Activated CD8-positive, alpha-beta memory T cell treated with anti-CD3 and anti-CD28 coated beads for 1 hour (primary cell): ENCODE measurements at places on chromosomes 5 and 9.

GRCh38 chr5:85671223-85671970, 946.3 kb upstream of the COX7C start:
- DNase-seq = no peak

GRCh38 chr9:33105504-33105903, 29.0 kb upstream of the SMU1 start:
- DNase-seq = no peak

DNA sequence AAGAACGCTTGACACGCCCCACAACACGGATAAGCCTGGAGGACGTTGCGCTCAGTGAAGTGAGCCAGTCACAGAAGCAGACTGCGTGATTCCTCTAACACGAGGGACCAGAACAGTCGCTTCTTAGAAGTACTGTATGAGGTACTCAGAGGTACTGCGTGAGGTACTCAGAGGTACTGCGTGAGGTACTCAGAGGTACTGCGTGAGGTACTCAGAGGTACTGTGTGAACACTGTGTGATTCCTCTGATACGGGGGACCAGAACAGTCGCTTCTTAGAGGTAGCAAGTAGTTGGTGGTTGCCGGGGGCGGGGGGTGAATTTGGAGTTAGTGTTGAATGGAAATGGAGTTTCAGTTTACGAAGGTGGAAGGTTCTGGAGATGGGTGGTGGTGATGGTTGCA, 5.8 kb downstream of the NDUFS6 start:
- DNase-seq = no peak

DNA sequence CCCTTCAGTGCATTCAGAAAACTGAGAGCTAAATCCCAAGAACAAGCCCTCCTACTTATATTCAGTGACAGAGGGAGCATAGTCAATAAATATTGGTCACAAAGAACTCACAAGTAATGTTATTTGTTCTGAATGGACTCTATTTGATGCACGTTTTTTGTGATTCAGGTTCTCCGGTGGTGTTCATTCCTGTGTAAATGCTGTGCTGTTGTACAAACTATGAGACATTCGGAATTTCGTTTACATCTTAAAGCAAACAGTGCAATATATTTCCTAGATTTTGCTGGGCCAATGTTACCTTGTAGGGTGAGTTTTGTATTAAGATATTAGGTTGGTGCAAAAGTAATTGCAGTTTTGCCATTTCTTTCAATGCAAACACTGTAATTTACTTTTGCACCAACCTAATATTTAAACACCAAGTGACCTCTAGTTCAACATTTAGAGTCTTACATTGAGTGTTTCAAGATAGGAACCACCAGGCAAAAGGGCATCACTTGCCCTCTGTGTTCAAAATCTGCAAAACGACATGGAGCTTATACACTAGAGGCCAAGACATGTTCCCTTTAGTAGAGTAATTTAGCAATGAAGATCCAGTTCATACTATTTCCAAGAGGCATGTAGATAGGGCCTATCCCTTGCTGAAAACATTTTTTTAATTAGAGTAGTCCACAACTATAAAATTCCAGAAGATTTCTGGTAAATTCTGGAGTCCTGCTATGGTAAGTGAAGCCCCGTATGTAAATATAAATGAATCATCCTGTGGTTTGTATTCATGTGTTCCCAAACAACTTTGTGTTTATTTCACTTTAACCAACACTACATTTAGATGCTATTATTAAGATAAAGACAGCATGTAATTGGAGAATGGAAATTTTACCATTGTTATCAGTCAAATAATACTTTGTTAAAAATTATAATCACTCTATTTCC, 444.0 kb upstream of the PTGER4 start:
- DNase-seq = no peak

DNA sequence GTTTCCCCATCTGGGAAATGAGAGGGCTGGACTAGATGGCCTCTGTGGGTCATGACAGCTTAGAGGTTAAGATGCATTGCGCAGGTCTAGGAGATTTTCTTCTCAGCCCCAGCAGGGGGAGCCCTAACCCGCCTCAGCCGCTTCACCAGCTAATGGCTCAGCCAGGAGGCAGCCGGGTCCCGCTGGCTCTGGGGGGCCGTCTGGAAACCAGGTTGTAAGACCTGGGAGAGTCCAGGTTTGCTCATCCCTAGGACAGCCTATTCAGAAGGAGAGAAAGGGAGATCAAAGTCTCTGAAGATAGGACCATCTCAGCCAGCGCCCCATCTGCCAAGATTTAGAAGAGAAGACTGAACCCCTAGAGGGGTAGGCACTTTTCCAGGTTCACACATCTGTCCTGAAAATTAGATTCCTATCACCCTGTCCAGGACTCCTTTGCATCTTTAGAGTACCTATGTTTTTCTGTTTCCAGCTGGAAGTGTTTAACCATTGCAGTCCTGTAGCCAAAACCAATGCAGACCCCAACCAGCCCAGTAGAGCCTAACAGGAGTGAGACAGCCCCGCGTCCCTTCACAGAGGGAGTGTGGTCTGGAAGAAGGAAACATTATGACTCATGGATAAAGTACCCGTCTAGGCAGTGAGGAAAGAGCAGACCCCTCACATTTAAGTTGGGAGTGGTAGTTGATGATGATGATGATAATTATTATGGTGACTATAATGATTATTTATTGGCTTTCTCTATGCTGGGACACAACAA, 27.5 kb downstream of the SPARC start:
- peak; percentile 21 for DNase-seq

DNA sequence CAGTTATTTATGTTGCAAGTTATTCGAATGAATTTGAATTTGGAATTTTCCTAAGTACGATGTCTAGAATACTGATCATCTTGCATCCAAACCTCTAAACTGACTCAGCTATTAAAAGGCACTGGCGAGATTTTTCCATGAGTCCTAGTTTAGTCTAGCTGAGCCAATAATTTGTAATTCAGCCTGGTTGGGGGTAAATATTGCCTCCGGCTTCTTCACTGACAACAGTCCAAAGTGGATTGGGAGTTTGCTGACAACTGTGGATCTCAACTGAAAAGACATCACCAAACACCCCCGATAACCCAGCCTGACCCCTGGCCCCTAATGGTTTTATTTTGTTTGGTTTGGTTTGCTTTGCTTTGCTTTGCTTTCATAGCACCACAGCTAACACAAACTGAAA, 189.8 kb upstream of the DAPK1 start:
- no peak for DNase-seq

- no peak for DNase-seq
Measured at GRCh38 chr9:2418619-2419018, 203.0 kb upstream of the VLDLR start.

DNA sequence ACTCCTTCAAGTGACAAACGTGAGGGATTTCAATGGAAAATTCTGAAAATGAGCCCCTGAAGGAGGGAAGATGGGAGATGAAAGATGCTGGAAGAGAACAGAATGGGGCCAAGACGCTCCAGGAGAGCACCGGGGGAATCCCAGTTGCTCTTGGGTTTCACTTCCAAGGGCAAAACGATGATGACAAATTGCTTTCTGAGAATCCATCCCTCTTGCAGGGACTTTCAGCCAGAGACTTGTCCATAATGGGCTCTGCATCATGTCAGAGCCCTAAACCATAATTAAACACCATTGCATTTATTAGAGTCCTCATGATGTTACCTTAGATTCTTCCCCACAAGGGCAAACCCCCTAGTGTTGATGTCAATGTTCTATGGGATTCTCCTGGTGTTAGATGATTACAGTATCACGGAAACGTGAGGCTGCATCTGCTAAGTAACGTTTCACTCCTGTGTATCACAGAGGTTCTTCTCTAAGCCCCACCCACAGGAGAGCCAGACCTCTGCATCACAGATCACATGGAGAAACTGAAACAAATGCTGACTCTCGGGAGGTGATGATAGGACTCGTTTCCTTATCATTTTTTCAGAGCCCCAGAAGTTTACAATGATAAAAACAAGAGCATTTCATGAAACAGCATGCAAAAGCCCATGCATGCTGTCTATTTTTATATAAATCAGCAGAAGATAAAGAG, 114.4 kb downstream of the TENT4A start:
- DNase-seq = no peak

DNA sequence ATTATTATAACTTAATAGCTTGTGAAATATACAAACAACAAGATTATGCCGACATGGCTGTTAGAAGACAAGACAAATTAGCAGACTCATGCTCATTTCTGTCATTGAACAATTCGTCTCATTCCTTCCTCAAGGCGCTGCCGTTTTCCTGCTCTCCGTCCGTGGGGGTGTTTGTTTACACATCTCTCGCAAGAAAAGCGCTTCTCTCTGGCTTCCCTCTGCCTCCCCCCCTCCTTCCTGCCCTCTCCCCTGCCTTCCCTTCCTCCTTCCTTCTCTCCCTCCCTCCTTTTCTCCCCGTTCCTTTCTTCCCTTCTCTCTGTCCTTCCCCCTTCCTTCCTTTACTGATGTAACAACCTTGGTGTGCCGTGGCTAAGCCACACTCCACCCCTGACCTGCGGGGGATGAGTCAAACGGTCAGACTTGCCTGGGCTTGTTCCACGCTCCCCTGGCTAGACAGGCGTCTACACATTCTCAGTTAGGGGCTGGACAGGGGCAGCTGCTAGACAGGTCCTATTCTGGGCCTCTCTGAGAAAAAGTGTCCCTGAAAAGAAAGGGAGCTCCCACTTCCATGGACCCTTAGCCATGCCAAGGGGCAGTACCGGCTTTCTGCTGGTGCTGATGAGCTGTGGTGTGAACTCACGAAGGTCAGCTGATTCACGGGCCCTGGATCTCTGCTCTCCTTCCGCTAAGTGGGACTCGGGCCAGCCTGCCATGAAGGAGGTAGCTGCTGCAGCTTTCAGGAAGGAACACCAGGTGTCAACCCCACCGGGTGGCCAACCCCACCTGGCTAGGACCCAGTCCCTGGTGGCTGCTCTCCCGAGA, 32.0 kb upstream of the SPTLC1 start:
- DNase-seq = no peak

DNA sequence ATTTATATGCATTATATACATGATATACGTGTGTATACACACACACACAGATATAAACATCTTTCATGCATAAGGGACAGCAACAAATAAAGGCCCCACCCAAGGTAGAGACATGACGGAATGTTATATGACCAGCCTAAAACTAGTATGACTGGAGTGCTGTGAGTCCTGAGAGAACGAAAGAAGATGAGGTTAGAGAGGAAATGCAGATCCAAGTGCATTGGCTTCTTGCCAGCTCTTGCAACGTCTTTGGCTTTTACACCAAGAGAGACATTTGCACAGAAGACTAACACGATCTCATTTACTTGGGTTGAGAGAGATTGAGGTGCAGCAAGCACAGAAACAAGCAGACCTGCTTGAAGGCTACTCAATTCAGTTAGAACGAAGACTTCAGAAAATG, 23.0 kb downstream of the CDH10 start:
- DNase-seq = no peak

GRCh38 chr5:39270225-39270848, 51.0 kb upstream of the FYB1 start:
- no peak for DNase-seq

DNA sequence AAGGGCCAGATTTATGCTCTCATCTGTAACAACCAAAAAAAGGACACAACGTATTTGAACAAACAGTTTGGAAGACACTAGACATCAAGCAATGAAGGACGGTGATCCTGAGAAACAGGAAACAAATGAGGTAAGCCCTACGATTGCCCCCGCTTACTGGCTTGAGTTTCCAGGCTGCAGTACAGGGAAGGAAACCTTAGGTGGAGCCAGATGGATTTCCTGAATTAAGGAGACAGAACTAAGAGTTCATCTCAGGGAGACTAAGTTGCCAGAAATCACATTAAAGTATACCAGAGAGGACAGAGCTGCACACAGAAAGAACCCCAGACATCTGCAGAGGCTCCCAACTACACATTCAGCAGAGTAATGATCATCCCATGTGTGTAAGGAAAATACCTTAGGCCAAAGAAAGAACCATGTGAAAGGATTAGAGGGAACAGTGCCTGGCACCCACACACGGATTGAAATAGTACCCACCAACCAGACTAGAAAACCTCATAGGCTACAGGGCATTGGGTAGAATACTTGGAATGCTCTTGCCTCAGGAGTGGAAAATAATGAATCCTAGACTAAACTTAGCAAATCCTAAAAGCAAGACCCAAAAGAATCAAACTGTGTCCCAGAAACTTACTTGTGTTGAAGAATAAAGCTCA, 99.3 kb upstream of the NIPBL start:
- no peak for DNase-seq

DNA sequence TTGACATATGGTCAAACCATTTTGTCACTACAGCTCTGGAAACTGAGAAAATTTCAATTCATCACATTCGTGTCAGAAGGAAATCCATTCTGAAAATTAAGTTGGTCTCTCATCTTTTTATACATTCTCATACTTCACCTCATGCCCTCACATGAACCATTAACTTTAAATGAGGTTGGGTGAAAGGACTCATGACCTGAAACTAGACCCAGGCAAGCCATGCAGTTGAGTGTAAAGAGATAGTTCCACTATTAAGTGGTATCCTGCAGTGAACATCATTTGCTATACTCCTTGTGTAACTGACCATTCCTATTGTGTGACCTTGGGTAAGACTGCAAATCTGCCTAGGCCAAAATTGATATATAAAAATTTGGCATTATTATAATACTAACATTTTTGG, 299.6 kb upstream of the GRIN3A start:
- DNase-seq = no peak

GRCh38 chr9:117825609-117826347, 121.6 kb downstream of the TLR4 start:
- no peak for DNase-seq

DNA sequence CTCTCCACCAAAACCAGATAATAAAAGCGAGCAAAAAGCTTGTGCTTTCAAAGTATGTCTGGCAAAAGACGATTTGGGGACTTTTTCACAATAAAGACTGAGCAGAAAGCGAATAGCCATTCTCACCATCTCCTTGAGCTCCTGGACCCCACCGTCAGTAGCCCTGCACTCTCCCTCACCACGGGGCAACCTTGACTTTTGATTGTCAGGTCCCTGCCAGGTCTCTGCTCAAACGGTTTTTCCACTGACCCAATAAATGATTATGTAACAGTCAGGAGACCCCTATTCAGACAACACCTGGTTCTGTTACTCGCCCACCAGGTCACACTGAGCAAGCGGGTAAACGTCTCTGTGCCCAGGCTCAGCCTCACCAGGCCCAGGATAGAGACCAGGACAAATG, 131.3 kb downstream of the MVB12B start:
- no peak for DNase-seq

GRCh38 chr9:108874058-108874788, 12.2 kb downstream of the ACTL7A start:
- no peak for DNase-seq

DNA sequence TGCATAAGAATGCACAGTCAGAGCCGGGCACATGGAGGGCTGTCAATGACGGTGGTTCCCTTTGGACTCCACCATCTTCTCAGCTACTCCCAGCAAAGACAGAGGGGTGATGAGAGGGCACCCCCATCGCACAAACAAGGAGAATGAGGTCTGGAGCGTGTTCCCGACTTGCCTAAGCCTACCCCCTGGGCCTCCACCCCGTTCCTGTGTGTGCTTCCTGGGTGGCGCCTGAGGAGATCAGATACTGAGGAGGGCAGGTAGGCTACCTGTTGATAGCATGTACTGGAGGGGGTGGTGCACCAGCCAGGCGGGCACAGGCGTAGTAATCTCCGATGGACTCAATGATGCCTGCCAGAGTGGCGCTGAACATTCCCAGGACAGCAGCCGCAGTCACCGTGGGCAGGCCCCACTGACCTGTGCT, 4.1 kb downstream of the SLC23A1 start:
- DNase-seq = no peak
